ENCODE measurements at places on chromosomes 11 and 22.
A peak's percentile ranks its signal among the peaks of the same experiment; 100 is the strongest.

GRCh38 chr22:17368554-17369438 lies 464 bp upstream of the CECR2 start:
- no peak for DNase-seq

- no peak for DNase-seq
Measured at GRCh38 chr11:77318600-77318999, 17.1 kb upstream of the GDPD4 start.

GRCh38 chr11:1568441-1568911 lies 3.6 kb downstream of the DUSP8 start:
- DNase-seq, result peak; percentile 78

DNA sequence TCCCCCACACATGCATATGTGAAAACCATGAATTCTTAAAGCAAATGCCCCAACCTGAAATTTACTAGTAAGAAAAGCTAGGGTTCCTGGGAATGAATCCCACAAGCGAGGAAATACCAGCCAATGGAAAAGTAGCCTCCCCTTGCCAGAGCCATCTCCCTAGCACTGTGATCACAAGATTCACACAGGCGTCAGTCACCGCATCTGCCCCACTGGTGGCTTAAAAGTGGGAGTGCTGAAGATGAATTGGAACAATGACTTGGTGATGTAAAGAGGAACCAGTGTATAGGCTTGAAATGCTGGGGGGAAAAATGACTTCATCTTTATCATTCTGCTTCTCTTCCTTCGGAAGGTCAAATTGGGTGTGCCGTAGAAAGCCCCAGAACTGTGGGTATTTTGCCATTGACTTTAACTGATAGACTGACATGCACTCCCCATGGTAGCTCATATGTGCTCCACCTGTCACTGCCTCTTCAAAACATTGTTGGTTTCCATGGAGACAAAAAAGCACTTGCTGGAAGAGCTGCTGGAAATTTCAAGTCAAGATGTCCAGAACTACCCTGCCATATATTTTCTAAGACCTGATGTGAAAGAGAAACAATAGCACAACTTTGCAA lies 19.2 kb upstream of the ASPHD2 start:
- no peak for DNase-seq

DNA sequence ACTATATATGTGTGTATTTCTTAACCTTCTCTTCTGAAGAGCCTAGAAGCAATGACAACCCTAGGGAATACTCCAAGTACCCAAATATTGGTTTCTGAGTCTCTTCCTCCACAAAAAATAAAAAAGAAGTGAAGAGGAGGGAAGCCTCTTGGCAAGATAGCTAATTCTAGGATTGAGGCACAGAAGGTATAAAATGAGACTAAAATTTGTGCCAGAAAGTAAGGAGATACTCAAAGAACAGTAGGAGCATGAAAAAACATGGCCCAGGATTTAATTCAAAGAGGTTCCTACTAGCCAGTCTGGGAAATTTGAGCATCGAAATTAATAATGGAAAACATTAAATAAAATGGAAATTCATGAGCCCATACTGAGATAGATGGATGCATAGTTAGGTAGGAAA lies 112.1 kb downstream of the PAX6 start:
- no peak for DNase-seq

- DNase-seq, result no peak
Measured at GRCh38 chr11:131581046-131581445, 210.6 kb downstream of the NTM start.

DNA sequence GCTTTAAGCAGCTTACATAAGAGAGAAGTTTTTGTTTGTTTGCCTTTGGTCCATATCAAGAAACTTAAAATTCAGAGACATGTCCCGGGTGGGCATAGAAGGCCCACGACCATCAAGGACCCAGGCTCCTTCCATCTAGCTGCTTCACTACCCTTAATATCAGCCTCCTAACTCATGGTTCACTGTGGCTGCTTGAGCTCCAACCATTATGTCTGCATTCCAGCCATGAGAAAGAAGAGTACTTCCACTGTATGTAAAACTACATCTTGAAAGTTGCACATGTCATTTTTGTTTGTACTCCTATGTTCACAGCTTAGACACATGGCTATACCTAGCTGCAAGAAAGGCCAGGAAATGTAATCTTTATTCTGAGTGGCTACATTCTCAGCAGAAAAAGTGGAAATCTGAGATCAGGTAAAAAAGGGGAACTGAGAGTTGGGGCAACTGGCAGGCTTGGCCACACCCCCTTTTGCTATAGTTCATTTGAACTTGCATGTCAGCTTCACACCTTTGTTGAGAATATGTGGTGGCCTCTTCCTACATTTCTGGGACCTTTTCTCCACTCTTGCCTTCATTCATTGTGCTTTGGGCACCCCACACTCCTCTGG lies 81.3 kb upstream of the TP53I11 start:
- peak; percentile 62 for DNase-seq

DNA sequence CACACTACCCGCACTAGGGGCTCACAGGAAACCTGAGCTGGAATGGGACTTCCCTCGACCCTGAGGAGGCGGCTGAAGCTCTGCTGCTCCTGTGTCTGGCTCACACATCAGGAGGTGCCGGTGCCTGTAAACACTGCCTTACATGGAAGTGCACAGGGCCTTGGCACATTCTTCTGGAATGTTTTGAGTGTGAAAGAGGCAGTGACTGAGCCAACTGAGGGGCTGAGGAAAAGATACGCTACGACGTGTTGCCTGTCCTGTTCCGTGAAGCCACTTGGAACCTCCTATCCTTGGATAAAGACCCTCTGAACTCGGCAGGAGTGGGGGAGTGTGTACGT lies 10.5 kb downstream of the TXN2 start:
- DNase-seq, result no peak

DNA sequence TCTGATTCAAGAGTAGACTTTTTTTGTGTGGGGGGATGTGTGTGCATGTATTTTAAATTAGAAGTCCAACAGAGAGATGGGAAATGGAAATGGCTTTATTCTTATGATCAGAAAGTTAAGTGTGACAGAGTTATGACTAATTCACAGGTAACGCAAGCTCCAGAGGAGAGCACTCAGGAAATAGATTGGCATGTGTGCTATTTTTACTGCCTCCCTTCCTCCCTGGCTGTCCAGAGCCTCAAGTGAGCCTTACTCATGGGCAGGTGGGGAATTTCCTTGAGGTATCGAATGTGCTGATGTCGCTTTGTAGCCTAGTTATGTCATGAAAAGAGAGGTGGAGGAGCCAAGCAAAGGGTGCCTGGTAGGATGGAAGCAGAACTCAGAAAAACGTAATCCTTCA lies 70.3 kb upstream of the BDNF start:
- DNase-seq, result no peak

- no peak for DNase-seq
Measured at GRCh38 chr11:92349486-92350156, 125.0 kb downstream of the FAT3 start.

DNA sequence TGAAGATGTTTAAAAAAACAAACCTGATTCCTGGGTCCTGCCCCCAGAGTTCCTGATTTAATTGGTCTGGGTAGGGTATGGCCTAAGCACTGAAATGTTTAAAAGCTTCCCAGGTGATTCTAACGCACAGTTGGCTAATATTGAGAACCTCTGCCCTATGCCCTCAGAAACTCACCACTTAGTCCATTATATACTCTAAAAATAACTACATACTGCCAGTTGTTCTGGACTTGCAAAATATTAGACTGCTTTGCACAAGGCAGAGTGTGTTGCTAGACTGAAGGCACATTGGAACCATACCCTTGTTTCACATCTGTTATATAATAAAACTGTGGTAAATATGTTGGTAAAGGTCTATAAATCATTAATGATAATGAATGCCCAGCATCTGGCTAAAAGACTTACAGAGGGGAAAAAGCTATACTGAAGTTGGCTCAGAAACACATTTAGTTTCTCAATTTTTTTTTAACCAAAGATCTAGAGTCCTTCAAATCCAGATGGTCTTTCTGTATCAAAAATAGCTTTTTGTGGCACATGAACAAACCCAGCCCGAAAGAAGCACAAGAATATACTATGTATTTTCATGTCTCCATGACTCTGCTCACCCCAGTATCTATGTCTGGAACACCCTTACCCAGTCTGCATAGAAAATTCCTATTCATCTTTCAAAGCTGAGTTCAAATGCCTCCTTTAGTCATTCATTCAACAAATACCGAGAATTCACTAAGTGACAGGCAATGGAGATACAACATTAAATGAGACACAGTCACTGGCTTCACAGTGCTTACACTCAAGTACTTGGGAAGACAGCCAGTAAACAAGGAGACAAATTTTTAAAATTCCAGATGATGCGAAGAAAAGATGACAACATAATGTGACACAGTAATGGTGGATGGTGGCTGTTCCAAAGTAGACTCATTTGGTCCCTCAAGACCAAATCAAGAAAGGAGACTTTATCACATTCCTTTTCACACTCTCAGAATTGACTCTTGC lies 44.1 kb downstream of the RBFOX2 start:
- DNase-seq, result no peak

- DNase-seq, result no peak
Measured at GRCh38 chr11:26045082-26045481, 286.8 kb upstream of the ANO3 start.

Data from CD4-positive, alpha-beta T cell treated with Interleukin-4 for 1 hour (primary cell).